Activated T-cell treated with anti-CD3 and anti-CD28 coated beads, Interleukin-2, amount 50 U/mL, for 48 hours (primary cell): ENCODE measurements at places on chromosomes 4 and X.

DNA sequence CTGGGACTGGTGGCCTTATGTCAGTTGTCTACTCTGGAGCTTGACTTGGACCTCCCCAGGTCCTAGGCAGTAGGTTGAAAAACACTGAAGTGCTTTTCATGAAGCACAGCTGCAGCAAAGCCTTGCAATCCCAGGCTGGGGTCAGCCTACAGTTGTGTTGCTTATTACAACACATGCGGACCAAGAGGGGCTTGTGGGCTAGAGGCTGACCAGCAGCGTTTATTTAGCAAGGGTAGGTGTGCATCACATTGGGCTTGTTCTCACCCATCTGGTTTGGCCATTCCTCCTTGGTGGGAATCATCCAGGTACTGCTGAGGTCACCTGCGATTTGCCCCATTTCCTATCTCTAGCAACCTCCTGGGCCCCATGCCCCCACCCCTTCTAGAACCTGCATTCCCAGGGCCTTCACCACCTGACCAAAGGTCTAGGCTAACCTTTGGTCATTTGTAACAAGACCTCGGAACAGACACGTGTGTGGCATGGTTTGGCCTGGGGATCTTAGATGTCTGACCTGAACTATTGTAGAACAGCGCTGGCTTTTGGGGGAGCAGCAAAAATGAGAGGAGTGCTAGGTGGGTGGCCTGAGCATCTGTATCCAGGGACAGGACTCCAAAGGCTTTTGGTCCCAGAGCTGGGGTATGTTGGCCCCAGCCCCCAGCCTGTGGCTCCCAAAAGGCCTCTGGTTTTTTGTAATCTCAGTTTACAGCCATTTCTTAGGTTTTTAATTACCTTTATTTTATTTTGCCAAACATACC lies 3.0 kb downstream of the RPL10 start:
- DNase-seq = peak; percentile 64

GRCh38 chr4:73761856-73762255 lies 21.5 kb downstream of the CXCL8 start:
- DNase-seq = no peak

DNA sequence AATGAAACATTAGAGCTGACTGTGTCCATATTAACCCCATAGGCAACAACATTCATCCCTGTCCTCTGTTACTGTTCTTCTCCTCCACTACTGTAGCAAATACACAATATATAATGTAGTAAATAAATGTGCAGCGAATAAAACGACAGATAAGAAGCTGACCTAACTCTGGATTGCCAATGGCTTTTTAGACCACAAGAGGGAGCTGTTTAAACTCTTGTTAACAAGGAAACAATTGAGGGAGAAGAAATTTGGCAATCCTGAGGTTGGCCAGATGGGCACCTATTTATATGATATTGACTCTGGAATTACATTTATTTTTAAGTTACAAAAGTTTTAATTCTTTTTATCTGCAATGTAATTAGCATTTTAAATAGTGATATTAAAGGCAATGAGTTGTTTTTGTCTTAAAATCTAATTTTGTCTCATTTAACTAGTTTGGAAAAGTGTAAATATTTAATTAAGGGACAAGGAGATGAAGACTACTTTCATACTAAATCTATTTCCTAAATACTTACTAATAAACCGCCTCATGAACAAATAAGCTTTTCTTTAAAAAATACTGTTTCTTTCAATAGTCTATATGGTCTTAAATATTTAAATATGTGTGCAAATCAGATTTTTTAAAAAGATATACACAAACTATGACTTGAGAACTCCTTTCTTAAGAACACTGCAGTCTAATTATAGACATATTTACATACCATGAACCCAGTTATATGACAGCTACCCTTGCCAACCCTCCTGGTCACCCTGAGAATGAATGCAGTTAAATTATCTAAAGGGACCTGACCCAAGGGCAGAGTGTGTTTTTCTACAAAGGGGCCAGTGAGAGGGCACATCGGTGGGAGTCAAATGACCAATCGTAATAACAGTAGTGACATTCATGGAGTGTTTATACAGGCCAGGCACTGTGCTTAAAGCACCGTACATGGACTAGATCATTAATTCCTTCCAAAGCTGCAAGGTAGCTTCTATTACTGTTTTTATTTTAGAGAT lies 52.9 kb upstream of the HPF1 start:
- no peak for DNase-seq

DNA sequence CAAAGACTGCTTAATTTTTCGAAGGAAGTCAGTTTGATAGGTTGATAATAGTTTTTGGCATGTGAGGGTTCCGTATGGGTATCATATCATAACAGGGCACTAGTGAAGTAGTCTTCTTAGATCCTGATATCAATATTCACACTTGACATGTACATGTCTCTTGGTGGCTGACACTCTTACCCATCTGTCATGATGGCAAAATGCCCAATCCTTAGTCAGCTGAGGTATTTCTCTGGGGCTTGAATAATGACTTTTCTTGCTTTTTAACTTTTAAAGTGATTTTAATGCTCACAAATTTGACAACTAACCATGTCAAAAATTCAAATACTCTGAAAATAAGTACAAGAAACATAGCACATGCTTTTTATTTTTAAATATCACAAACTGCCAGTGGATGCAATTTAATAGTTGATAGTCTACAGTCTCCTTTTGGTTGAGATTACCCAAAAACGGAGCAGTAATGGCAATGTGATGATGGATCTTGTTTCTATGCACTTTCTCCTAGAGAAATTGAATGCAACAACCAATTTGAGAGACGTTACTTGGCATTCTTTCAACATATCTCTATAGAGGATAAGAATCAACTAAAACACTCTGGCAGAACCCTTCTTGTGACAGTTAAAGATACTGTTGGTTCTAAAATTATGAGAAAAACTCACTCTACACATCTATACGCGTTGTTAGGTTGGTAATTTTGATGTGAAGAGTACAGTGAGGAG lies 552.9 kb upstream of the PABPC4L start:
- DNase-seq = no peak

DNA sequence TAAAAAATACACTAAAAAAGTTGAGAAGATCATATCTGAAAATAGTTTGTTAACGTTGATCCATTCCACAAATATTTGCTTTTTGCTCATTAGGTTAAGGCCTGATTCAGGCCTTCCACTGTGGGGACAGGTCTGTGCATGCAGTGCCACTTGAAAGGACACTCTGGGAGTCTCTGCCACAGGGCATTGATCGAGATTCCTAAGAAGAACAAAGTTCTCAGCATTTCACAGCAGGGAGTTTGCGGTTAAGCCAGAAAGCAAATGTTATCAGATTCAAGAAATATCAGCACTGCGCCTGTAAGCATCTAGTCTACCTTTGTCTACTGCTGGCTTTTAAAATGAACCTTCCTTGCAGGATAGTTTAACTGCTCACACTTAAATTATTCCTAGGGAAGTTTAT lies 62.2 kb upstream of the TNIP3 start:
- no peak for DNase-seq

- no peak for DNase-seq
Observed at GRCh38 chr4:10023050-10023419, 1.7 kb upstream of the SLC2A9 start.

DNA sequence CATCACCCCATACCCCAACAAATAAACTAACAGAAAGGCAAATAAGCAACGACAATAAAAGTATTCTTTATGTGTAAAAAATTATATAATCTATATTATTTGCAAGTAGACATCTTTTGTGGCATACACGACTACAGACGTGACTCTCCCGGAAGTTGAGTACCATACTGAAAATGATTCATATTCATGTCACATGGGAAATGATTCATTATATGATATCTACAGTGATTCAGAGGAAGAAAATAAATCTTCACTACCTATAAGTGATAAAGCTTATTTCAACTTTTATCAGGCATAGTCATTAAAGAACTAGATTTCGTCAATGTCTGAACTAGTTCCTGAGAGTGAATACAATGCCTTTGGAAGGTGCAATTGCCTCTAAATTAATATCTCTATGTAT lies 4.6 kb upstream of the ANTXR2 start:
- no peak for DNase-seq

GRCh38 chr4:108821351-108821930 lies 58.6 kb upstream of the ETNPPL start:
- DNase-seq = no peak

DNA sequence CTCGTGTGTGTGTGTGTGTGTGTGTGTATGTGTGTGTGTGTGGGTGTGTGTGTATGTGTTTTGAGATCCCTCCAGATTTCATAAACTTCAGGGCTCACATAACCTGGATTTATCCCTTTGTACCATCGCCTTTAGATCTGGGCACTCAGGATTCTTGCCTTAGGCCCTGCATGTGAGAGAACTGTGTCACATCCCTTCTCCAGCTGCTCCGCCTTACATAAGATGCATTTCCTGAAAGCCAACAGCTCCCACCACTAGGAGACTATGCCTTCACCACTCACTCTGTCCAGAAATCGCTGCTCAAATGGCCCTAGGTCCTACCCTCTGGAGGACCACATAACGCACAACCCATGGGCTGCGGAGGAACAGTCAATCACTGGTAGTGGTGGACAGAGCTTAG lies 348.8 kb downstream of the CCSER1 start:
- DNase-seq = no peak

DNA sequence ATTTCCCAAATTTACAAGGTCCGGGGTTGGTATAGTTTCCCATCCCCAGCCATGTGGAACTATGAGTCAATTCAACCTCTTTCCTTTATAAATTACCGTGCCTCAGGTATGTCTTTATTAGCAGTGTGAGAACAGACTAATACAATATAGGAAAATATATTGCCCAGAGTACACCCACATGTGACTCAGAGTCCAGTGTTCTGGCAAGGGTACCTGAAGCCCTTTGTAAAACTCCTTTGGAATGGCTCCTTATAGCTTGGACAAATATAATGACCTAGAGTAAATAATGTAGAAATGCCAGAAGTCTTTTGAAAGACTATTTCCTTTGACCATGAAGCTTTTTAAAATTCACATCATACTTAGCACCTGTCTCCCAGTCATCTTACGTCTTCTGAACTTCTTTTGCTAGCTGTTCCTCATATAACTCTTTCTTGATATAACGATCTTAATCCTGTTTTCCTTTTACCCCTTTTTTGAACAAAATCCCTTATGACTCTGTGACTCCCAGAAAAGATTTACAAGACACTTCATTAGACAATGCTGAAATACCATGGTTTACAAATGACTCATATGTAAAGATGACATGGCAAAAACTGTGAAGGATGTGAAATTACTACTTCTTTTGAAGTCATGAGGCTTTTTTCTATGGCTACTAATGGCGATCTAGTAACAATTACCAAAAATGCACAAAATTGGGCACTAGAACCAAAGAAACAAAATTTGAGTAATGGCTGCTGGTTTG lies 408.9 kb downstream of the NAP1L3 start:
- DNase-seq = no peak

DNA sequence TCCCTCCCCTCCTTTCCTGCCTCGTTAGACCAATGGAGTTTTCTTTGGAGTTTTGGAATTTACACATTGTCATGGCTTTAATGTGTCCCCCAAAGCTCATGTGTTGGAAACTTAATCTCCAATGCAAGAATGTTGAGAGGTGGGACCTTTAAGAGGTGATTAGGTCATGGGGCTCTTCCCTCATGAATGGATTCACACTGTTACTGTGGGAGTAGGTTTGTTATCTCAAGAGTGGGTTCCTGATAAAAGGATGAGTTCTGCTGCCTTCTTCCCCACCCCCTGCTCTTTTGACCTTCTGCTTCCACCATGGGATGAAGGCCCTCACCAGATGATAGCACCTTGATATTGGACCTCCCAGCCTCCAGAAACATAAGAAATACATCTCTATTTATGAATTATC lies 16.8 kb downstream of the MORF4L2 start:
- DNase-seq = no peak

- no peak for DNase-seq
Observed at GRCh38 chr4:10403633-10404445, 53.4 kb downstream of the ZNF518B start.

DNA sequence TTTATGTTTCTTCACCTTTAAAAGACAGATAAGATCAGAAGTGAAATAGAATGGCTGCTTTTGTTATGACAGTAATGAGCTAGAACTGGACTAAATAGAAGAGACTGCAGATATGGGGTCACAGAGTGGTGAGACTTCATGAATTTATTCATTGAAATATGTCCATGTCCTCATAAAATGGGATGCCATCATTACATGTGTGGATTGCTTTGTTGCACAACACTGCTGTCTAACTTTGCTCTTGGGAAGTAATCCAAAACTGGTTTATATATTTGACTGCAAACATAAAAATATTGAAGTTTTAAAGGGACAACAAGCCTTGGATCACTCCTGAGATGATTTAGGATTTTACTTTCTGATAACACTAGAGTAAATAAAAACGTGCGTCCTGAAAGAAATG lies 209.2 kb upstream of the FAT4 start:
- DNase-seq = no peak

GRCh38 chrX:27915617-27916016 lies 65.6 kb downstream of the DCAF8L1 start:
- DNase-seq = no peak

GRCh38 chrX:1453395-1453783 lies 680 bp upstream of the ASMTL start:
- DNase-seq = no peak

- no peak for DNase-seq
Observed at GRCh38 chrX:69153060-69153730, 12.1 kb downstream of the PJA1 start.

DNA sequence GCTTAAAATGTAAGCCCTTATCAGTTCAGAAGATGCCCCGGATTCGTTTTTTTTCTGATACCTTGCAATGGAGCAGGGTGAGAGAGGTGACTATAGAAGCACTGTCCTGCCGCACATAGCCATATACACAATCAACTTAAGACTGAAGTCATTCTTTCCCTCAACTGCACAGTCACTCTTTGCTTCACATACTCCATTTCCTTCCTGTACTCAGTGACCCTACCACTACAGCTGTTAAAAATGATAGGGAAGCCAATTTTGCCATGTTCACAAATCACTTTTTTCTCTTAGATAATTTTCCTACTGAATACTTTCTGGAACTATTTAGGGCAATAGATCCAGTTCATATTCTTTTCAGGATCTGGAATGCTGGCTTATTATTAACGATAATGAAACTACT lies 300.0 kb downstream of the ANK2 start:
- DNase-seq = no peak

DNA sequence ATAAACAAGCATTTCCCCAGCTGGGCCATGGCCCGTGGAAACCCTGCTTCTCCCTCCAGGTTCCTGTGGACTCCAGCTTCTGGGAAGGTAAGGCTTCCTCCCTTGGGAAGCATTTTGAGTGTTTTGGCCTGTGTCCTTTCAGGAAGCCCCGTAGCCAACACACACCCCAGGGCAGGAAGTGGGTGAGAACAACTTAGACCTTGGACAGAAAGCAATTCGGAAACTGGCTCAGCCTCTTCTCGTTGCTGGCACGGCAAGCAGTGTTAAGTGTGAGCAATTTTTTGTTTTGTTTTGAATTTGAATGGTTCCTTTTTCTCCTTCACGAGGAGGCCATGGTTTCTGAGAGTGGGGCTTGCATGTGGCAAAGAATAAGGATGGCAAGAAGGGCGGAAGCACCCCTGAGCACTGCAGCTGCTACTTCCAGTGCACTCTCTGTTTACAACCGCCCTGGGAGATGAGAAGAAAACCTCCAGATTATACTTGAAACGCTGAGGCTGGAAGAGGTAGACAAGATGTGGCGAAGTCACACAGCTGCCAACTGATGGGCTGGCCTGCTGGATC lies 14.1 kb upstream of the CYTL1 start:
- no peak for DNase-seq

- DNase-seq = peak; percentile 26
Observed at GRCh38 chr4:6362896-6363295, 93.2 kb downstream of the WFS1 start.

GRCh38 chr4:1021386-1022050 lies 10.1 kb downstream of the FGFRL1 start:
- no peak for DNase-seq
